Large intestine (tissue), 12 donors: ENCODE measurements at places on chromosomes 1 and 21. TPM values are rescaled to one million over a fixed set of nuclear protein-coding genes. Genes with fewer than 3 reads are reported as not detected.
A peak's percentile ranks its signal among the peaks of the same experiment; 100 is the strongest.

DNA sequence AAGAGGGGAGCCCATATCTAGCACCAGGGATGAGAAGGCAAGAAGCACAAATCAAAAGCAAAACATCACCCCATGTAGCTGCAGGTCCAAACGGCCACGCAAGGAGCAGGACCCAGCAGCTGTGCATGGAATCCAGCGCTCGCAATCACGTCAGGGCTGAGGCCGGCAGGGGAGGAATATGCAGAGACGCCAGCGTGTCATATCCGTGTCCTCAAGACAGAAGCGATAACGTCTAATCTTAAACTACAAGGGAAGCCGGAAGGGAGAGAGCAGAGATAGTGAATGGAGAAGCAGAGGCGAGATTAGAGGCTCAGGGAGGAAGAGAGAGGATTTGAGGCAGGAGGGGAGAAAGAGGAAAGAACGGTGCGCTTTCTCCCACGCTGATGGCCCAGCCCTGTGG lies 39.1 kb downstream of the FBXO2 start:
- DNase-seq, result peak; percentile 7

- DNase-seq, result peak; percentile 42
Measured at GRCh38 chr1:227093309-227093708, 153.2 kb downstream of the COQ8A start.

- DNase-seq, result no peak
Measured at GRCh38 chr1:236065509-236066005, 667 bp upstream of the NID1 start.

DNA sequence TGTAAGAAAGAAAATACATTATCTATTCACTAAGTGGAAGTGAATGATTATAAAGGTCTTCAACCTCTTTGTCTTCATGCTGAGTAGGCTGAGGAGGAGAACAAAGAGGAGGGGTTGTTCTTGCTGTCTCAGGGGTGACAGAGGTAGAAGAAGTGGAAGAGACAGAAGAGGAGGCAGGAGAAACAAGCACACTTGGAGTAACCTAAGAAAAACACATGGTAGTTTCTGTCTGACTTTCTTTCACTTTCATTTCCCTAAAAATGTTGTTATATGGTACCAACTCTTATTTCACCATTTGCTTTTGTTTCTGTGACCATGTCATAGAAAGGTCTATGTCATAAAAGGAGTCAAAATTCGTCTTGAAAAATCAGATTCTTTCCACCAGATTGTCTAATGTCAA lies 696.6 kb upstream of the BRINP3 start:
- no peak for DNase-seq

GRCh38 chr21:43348170-43348766 lies 78.7 kb downstream of the SIK1 start:
- DNase-seq, result no peak

Gene UBASH3A
- 0.73 TPM for polyA plus RNA-seq
